Epithelial cell of proximal tubule (primary cell): ENCODE measurements at places on chromosomes 3 and 15.

GRCh38 chr3:177460047-177460446 lies 262.8 kb upstream of the TBL1XR1 start:
- no peak for DNase-seq

DNA sequence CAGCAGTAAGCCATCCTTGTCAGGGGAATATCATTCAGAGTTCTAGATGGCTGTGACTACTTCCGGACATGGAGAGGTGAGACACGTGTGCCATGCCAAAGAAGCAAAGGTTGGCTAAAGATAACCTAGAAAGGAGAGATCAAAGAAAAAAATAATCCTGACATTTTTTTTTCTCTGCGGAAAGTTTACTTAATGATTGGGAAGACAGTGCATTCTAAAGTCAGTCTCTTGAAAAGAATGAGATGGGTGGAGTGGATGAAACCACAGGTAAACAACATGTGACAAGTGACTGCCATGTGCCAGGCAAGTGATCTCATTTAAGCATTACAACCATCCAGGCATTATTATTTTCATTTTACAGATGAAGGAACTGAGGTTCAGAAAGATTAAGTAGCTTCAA lies 436.6 kb downstream of the SOX2 start:
- DNase-seq, result no peak

GRCh38 chr15:81914734-81915256 lies 131.0 kb downstream of the MEX3B start:
- DNase-seq, result no peak

DNA sequence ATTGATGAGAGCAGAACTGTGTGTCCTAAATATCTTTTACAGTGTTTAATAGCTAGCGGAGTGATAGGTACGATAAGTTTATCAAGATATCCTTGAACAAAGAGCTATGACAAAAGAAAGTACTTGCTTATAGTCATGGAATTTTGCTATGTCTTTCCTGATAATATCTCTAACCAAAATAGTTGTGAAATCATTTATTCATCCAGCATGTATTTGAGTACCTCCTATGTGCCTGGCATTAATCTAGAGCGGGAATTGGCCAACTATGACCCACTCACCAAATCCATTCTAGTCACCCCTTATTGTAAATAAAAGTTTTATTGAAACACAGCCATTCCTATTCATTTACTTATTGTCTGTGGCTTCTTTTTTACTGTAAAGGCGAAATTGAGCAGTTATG lies 46.6 kb downstream of the ZFAND6 start:
- no peak for DNase-seq
